NCI-H526 (cell line): ENCODE measurements at places on chromosomes 1 and 21.

DNA sequence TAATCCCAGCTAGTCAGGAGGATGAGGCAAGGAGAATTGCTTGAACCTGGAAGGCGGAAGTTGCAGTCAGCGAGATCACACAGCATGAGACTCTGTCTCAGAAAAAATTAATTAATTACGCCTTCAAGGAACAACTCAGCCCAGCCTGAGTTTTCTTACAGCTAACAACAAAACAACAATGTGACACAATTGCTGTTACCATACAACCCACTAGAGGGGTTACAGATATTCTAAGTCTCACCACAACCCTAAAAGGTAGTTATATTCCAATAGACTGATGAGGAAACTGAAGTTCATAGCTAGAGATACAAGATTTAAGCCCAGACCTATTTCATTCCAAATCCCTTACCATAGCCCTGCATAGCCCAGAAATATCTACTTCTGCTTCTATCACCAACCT, 2.9 kb upstream of the LRRC8C start:
- no peak for DNase-seq

DNA sequence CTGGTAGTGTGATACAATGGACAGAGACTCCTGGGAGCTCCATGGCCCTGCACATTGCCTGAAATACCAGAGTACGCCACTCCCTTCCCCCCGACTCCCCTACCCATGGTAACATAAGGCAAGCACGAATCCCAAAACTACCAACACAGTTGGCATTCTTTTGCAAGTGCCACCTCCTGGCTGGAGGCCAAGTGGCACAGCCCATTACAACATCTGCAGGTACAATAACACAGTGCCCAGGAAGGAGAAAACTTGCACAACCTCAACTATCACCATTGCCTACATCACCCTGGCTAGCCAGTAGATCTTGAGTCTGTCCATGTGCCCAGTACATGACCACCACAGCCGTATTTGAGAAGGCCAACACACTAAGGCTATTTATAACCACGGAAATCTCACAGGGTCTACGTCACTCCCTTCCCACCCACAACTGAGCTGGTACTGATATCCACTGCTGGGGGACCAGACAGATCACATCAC, 11.7 kb downstream of the ADAMTS1 start:
- no peak for DNase-seq

- no peak for DNase-seq
These were observed 1.0 kb upstream of the JAM2 start for GRCh38 chr21:25637851-25638659.

- DNase-seq = no peak
These were observed 26.5 kb downstream of the TRIM45 start for GRCh38 chr1:117094841-117095604.

DNA sequence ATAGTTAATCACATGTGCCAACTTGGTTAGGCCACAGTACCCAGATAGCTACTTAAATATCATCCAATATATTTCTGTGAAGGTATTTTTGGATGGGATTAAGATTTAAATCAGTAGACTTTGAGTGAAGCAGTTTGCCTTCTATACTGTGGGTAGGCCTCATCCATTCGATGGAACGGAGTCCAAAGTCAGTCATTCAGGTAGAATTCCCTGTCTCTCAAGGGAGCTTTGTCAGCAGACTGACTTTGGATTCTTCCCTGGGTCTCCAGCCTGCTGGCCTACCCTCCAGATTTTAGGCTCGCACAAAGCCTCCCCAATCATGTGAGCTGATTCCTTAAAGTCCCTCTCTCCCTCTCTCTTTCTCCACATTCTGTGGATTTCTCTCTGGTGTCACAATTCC, 145.1 kb upstream of the MAGI3 start:
- DNase-seq = no peak

DNA sequence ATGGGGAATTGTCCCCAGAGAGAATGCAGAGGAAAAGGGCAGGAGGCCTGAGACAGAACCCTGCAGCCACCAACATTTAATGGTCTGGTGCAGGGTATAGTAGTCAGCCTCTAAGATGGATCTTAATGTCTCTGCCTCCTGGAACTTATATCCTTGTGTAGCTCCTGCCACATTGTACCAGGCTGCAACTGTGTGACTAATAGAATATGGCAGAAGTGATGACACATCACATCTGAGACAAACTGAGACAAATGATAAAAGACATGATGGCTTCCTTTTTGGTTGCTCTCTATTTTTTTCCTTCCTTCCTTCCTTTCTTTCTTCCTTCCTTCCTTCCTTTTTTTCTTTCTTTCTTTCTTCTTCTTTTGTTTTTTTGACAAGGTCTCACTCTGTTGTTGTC, 37.1 kb upstream of the CYP4B1 start:
- no peak for DNase-seq

GRCh38 chr21:15282665-15283064, 217.9 kb upstream of the NRIP1 start:
- no peak for DNase-seq

DNA sequence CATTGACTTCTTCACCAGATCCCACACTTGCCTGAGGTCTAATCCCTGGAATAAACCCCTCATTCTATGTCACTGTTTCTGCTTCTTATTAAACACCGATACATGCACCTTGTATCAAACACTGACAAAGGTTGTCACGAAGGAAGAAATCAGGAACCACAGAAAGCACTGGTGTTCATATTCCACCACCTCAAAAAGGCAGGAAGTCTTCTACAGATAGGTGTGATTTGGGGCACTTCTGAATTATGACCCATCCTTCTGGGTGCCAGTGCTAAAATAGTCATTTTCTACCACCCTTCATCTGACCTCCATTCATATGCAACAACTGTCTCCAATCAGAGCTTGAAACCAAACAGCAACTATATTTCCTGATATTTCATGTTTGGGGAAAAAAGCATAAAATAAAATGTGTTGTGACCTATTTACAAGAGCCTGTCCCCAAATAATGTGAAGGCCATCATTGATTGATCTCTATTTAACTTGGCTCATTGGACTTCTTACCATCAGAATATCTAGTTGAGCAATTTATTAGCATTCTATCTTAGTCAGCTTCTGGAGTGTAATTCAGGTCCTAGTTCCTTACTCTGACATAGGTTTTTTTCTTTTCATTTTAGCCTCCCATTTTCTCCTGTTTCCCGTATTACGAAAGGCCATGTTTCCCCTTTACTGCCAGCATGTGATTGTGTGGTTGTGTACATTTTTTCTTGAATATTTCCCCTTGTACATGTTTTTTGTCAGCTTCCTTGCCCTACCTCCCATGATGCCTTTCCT, 43.1 kb downstream of the DUSP10 start:
- DNase-seq = no peak

DNA sequence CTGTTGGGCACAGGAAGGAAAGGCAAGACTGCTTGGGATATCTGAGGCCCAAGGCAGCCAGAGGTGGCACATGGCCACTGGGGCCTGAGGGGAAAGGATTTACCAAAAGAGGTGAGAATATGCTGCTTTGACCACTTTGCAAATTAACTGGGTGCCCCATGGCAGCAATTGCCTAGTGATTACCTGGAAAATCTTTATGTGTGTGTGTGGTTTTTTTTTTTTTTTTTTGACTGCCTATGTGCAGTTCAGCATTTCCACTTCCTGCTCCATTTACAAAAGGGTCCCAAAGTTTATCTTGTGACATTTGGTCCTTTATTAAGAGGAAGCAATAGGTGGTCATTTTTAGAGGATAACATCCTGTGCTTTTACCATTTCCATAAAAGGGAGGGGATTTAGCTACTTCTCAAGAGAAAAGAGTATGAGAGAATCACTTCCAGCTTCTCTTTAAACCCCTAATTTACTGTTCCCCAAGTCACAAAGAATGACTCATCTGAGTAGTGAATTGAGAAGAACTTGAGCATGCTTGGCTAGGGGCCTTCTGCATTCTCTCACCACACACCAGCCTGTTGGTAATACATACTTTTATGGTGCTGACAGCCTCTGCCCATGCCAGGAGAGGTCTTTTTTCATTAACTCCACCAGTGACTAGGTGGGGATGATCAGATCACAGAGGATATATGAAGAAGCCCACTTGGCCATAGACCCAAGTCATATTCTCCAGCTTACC, 52.1 kb downstream of the SYDE2 start:
- no peak for DNase-seq

- no peak for DNase-seq
These were observed 24.3 kb downstream of the SCYL3 start for GRCh38 chr1:169869426-169869825.

DNA sequence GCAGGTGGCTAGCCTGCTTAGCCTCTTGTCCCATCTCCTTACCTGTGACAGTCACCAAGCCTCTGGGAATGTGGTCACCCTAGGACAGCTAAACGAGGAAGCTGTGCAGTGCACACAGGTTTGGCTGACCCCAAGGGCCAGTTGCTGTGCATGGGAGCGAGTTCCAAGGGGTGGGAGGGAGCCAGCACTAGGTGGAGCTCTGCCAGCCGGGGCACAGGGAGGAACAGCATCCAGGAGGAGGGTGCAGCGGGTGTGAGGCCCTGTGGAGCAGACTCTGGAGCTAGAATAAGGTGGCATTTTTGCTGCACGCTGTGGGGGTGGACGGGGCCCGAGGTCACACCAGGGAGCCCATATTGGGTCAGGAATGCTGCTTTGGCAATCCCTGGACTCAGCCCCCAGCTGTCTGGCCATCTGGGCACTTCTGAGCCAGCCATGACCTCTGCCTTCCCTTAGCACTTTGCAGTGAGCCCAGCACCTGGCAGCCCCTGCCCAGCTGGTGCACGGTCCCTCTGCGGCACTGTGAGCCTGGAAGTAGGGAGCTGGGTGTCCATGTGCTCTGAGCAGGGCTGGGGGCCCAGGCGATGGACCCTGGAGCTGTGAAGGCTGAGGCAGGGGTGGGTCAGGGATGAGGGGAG, 8.7 kb downstream of the PDXK start:
- no peak for DNase-seq

DNA sequence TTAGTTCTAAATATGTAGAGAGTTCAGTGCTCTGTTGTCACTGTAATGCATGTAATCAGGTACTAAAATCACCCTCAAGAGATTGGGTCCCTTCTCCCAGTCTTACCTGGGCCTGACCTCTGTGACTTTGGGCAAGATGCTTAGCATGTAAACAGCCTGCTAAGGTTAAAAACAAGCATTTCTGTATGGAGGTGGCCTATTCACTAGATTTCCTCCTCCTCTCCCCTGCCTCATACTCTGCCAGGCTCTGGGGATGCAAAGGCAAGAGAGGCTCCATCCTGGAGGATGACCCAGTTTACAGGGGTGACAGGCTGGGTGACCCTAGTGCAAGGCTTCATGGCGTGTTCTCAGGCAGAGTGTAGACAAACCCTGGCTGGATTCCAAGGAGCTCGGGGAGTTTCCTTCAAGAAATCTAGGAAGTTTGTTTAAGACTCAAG, 28.8 kb downstream of the VANGL2 start:
- no peak for DNase-seq
